ENCODE measurements at places on chromosomes 2 and 18.

- DNase-seq, result peak; percentile 49
Observed at GRCh38 chr2:60852282-60852860, 29.0 kb upstream of the REL start.

GRCh38 chr2:176959614-176960013 is 253.0 kb upstream of the HNRNPA3 start:
- DNase-seq, result no peak

DNA sequence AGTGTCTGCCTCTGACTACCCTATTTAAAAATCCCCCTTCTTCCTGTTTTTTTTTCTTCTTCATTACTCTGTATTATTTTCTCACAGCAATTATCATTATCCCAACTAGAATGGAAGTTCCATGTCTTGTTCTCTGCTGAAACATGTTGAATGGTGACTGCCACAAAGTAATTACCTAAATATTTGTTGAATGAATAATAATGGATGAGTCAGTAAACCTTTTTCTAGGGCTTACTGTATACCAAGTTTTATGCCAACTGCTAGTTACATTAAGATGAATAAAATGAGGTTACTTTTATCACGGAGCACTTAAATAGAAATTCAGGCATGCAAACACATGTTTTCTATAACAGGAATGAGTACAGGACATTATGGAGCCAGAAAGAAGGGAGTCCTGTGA is 490.6 kb downstream of the THSD7B start:
- DNase-seq, result no peak

- DNase-seq, result peak; percentile 20
Observed at GRCh38 chr2:203534621-203535077, 452 bp downstream of the RAPH1 start.

- DNase-seq, result no peak
Observed at GRCh38 chr2:100968146-100969145, 33.6 kb upstream of the RPL31 start.

DNA sequence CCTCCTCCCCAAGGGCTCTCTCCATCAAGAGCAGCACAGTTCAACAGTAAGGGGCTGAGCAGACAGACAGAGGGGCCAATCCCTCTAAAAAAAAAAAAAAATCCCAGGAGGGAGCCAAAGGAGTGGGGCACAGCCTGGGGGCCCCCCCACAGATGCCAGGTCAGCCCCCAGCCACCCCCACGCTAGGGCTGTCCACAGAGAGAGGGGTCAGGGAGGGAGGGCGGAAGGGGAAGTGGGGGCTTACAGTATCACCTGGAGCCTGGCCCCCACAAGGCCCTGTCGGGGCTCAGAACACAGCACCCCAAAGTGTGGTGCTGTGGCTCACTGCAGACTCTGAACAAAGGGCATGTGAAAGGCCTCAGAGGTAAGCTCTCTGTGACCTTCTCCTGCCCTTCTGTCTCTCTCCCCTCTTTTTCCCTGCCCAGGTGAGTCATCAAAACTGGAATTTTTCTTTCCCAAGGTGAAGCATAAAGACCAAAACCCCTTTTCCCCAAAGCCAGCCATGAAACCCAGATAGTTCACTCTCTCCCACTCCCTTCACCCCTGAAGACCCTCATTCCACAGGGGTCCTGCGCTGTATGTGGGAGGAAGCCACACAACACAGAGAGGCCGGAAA is 13.9 kb downstream of the BIN1 start:
- no peak for DNase-seq

- no peak for DNase-seq
Observed at GRCh38 chr2:238254095-238254723, 14.4 kb upstream of the HES6 start.

DNA sequence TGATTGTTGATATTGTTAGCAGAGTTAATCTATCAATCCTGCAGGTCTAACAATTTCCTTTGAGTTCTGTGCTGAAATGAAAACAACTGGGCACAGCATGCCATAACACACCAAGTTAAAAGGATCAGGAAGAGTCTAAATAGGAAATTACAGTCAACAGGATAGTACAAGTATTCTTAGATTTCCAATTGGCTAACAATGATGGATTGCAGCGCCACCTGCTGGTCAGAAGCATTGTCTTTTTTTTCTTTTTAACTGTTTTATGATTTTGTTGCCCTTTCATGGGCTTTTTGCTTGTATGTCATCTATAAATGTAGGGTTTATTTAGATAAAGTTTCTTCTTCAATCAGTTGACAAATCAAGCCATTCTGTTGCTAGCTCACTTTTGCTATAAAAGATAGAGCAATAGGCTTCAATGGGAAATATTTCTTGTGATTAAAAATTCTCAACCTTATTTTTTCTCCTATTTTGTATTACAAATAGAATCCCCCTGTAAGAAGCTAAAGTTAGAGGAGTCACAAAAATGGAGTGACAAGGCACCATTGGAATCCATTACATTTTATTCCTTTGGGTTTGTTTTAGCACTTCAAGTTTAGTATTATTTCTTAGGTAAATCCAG is 40.8 kb upstream of the RPRM start:
- no peak for DNase-seq

GRCh38 chr2:180669016-180669415 is 311.4 kb upstream of the UBE2E3 start:
- DNase-seq, result no peak

- DNase-seq, result no peak
Observed at GRCh38 chr2:196183172-196183473, 11.7 kb upstream of the STK17B start.

DNA sequence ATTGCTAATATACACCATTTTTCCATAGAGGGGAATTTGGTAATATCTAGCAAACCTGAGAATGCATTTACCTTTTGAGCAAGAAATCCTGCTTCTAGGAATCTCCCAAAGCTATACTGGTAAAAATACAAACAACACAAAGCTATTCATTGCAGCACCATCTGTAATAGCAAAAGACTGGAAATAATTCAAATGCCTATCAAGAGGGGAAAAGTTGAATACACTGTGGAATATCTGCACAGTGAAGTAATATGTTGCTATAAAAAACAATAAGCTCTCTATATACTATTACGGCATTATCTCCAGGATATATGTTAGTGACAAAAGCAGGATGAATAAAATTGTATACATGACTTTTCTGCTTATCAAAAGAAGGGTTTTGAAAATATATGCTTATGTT is 112.3 kb upstream of the CHAC2 start:
- DNase-seq, result no peak
